ENCODE measurements at places on chromosomes 16 and 17.

GRCh38 chr17:66089764-66090163 lies 102.2 kb downstream of the CEP112 start:
- DNase-seq = no peak

DNA sequence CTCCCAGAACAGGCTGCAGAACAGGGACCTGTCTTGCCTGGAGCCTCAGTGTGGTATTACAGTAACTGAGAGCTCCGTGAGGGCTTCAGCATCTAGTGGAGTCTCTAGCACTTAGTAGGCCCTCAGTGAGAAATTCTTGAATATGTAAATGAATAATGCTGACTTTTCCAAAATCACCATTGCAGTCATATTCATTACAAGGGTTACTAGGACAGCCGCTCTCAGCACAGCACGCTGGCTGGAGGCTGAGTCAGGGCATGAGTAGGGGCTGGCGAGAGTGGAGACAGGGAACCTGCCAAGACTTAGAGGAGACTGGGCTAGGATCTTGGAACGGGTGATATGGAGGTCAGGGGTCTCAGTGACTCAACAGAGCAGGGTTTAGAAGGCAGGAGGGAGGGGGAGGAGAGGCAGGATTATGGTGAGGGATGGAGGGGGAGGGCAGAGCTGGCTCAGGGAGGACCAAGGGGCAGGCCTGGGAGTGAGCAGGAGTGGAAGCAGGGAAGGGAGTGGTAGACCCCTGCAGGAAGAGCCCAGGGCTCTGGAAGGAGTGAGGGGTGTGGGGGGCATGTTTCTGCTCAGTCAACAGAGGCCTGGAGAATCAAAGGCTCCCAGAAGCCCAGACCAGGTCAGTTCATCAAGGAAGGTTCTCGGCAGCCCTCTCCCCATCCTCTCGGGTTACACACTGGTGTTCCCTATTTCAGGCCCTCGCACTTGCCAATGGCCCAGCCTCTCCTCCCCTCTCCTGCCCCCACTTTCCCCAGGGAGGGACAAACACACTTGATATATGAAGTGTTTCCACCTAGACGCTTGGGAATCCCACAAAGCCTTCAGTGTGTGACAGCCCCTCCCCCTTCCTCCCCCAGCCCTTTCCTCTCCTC lies 42.3 kb downstream of the FZD2 start:
- DNase-seq = no peak

GRCh38 chr17:73208139-73208827 lies 15.4 kb downstream of the COG1 start:
- DNase-seq = no peak

DNA sequence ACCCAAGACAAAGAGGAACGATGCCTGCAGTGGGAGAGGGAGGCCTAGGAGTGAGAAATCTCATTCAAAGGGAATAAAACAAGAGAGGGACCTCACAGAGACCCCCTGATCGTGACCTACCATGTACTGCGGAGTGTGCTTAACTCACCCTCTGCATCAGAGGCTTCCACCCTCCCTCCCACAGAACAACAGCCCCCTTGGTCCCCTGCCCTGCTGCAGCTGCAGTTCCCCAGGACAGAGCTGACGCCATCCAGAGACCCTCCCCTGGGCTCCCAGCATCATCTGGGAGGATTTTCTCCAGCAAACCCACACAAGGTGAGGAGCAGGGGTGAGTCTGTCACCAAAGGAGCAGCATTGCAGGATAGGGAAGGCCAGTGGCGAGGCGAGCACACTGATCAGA lies 39.8 kb downstream of the TLE7 start:
- DNase-seq = no peak

- DNase-seq = no peak
Measured at GRCh38 chr16:51095890-51096626, 55.0 kb downstream of the SALL1 start.

DNA sequence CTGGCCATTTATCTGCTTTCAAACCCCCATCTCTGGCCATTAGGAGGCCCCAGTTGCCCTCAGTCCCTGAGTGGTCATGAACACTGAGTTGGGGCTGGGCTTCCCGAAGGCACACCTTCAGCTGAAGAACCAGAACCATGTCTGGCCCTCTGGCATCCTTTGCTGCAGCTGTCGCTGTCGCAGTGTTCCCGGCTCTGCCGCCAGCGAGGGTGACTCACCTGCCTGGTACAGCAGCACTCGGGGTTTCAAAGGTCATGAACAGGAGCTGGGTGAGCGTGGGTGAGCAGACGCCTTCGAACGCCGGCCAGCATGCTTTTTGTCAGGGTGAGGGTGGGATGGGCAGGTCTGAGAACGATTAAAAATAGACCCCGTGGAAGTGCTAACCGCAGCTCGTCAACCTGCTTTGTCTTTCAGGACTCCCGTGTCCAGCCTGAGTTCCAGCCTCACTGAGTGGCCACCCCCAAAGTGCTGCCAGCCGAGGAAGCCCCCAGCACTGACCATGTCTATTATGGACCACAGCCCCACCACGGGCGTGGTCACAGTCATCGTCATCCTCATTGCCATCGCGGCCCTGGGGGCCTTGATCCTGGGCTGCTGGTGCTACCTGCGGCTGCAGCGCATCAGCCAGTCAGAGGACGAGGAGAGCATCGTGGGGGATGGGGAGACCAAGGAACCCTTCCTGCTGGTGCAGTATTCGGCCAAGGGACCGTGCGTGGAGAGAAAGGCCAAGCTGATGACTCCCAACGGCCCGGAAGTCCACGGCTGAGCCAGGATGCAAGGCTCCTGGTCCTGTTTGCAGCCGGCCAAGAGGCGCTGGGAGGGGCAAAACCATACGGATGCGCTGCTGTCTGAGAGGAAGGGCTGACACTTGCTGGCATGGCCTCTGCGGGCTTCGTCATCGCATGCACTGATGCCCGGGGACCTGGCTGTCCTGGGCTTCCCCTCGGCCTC lies 7.6 kb downstream of the SNN start:
- DNase-seq = peak; percentile 61

DNA sequence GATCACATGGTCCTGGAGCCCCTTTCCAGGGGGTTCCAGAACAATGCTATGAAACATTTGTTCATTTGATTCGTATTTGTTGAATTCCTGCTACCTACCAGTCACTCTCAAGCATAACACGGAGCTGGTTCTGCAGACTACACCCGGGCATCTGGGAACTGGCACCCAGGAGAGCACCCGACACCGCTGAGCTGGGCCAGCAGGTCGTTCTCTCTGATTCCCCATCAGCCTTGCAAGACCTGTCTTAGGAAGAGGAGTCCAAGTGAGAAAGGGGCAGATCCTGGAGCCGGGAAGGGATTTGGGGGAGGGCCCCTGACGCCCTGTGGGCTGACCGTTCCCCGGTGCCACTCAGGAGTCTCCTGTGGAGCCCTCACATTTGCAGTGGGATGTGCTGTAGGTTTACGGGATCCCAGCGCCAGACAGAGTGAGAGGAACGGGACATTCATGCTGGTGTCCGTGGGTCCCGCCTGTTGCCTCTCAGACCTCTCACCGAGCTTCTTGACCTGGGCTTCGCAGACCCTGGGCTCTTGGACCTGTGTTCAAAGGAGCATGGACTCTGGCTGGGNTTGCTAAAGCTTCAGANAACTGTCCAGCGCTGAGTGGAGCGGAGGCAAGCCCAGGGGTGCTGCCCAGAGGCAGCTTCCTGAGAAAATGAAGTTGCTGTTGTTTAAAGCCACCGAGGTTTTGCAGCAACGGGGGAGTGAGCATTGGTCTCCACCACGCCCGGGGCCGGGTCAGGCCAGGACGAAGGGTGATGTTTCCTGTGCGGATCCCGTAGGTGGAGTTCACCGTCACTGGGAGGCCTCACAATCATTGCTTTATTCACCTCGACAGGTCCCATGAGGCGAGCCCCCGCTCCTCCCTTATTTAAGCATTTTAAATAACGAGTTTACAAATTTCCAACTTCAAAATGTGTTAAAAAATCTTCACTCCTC lies 49.2 kb downstream of the METRNL start:
- no peak for DNase-seq

DNA sequence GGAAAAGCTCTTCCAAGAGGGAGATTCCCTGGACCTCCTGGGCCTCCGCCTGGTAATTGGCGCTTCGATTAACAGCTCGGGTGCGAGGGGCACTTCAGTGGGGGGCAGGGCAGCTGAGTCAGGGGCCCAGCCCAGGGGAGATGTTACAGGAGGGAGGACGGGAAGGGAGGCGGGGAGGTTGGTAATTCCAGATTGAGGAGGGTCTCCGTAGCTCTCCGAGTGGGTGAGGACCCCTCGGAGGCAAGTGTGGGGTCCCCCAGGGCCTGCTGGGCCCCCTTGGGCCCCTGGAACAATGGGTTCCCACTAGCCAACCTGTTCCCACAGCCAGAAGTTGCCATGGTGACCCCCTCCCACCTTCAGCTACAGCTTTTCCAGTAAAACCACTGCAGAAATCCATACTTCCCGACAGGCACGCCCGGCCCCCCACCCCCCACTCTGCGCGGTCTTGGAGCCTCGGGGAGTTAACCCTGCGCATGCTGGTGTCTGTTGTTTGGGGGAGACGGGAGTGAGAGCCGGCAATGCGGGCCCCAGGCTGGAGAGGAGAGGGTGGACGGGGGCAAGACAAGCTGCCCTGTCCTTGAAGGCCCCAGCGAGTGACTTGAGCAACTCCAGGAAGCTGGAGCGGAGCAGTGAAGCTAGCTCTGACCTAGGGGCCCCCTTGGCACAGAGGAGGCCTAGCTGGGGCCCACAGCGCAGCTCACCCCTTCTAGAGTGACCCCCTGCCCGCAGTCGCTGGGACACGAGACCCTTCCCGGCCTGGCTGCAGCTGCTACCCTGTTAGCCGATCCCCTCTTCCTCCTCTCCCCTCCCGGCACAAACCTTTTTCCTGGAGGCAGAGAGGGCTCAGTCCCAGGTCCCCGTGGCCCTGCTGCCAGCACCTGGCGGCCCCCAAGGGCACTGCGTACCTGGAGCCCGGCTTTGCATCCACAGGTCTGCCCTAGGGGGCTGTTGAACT lies 37.8 kb downstream of the TMEM235 start:
- no peak for DNase-seq

DNA sequence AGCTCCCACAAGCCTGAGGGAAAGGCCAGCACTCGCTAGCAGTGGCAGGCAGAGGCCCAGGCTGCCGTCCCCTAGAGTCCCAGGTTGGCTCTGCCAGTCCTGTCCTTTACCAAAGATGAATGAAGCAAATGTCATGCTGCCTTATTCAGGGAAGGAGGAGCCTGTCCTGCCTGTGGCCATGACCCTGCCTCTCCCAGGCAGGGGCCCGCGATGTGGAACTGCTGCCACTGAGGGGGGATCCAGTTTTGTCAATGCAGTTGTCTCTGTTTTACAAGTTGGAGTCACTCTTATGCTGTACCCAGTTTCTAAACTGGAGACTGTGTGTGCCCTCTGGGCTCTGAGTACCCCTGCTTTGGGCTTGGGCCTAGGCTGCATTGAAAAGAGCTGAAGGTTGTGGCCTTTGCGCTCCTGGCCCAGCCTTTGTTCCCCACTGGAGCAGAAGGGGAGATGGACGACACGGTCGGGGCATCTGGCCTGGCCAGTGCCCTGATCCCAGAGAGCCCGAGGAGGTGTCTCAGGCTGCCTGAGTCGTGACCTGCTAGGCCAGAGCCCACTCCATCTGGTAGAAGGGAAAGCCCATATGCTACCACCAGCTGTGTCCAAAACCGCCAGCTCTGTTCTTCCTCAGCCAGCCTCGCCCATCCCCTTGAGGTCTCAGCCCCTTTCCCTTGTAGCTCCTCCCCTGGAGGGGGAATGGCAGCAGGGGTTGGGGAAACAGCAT lies 5.5 kb downstream of the LIMD2 start:
- DNase-seq = no peak

DNA sequence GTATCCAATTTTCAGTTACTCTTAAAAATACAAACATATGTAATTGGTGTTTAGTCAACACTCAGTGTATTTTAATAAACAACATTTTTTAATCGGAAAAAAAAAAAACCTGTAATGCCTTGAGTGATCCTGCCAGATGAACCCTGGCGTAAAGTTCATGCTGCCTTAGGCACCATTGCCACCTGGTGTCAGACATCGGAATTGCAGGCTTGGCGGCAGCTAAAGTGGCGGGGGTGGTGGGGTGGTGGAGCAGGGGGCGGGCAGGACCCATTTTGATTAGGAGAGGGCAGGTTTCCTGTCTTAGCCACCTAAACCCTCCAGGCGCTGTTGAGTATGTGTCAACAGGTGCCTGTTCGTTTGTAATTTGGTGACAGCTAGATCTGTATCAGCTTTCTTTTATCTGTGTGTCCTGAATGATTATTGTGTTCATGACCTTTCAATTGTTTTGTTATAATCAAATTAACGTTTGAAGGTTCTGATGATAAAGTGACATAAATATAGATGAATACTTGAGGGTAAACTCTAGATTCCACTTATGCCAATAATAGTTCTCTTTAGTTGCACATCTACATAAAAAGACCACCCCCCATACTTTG lies 588.7 kb downstream of the CDH13 start:
- peak; percentile 66 for DNase-seq

- DNase-seq = no peak
Measured at GRCh38 chr17:42525221-42525620, 10.8 kb upstream of the NAGLU start.

- DNase-seq = no peak
Measured at GRCh38 chr16:30983289-30983889, 1.6 kb upstream of the HSD3B7 start.

DNA sequence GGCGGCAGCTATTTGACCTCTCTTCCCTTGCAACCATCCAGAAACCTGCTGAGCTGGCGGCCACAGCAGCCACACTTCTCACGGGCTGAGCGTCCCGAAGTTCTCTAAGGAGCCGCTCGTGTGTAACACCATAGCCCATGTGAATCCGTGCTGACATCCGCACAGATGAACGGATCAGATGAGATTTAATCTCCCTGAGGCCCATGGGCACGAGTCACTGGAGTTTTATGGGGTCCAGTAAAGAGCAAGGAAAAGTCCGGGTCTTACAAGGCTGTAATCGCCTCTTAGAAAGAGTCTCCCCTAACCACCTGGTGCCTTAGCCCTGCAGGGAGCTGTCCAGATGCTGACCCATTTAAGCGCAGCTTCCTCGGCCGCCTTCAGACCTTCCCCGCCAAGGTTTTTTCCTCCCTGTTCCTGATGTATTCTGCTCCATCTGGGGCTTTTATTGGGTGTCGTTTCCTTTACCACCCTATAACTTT lies 5.5 kb upstream of the CACNG5 start:
- DNase-seq = peak; percentile 33

DNA sequence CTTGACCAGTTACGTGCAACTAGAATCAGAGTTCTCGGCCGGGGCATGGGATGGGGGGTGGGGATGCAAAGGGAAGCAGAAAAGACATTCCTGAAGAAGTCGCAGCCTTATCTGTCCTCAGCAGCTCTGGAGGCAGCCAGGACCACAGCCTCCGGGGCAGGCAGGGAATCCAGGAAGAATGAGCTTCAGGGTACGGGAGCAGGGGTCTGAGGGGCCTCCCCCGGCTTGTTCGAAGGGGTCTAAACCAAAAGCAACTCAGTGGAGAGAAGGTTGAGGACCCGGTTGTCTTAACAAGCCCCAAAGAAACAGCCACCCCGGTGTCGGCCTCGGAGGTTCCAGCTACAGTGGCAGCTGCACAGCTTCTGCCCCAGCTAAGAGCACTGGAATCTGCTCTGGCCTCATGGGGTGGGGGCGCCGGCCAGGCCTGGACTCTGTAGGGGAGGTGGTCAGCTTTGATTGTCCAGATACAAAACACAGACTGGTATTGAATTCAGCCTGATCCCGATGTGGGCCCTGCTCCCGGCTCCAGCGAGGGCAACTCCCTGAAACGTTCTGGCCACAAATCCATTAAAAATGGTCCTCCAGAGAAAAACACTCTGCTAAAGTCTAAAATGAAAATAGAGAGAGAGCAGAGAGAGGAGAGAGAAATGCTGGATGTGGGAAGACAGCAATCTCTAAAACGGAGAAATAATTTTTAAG lies 7.7 kb downstream of the HOXB4 start:
- DNase-seq = no peak

Data from activated CD4-positive, alpha-beta T cell treated with anti-CD3 and anti-CD28 coated beads for 48 hours (primary cell).